SHP77 (cell line): ENCODE measurements at places on chromosomes 7 and 10.

GRCh38 chr10:43801626-43802025 is 152.9 kb upstream of the ZNF32 start:
- no peak for DNase-seq

- no peak for DNase-seq
Measured at GRCh38 chr7:129522088-129522970, 20.0 kb downstream of the SMKR1 start.

- no peak for DNase-seq
Measured at GRCh38 chr7:133650069-133650468, 397.2 kb downstream of the EXOC4 start.

DNA sequence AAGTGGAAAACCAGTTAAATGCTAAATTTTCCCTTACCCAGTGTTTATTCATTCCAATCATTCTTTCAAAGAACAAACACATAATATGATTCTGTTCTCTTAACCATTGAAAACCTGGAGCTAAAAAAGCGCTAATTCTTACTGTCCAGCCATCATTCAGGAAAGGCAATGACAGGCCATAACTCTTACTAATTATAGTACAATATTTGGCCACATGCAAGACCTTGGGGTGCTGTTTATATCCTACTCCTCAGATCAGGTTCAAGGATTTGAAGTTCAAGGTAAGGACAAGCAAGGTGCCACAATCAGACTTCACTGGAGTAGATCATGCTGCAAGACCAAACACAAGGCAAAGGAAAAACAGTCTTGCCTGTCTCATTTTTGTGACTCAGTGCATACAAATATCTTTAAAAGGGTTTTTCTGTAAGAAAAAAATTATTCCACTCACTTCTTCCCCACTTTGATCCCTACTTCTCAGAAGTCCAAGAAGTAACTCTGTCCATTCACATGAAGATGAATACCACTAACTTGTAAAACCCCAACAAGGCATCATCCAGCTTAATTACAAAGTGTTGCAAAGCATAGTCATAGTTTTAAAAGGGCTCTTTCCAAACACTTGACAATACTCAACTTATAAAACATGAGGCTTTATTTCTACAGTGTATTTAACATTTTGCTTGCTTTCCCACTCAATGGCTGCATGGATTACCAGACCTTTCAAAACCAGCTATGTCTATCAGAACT is 153.0 kb downstream of the DOCK4 start:
- DNase-seq = no peak

DNA sequence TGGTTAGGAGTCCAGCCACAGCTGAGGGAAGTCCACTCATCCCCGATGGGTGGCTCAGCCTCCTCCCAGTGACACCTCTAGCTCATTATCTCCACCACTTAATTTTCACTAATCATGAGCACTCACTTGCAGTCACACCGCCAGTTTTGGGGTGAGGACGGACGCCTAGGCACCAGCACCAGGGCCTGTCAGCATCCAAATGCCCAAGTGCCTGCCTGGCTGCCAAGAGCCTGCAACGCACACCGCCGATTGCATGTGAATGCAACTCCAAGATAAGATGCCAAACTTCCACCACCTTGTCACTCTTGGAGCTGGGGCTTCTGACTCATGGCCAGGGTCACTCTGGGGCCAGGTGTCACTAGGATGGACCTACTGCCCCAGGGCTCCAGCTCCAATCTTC is 24.4 kb upstream of the SMARCD3 start:
- DNase-seq = no peak

GRCh38 chr7:10181996-10182395 is 791.7 kb upstream of the PHF14 start:
- DNase-seq = peak; percentile 95

- no peak for DNase-seq
Measured at GRCh38 chr7:70487428-70487827, 644.5 kb upstream of the GALNT17 start.

DNA sequence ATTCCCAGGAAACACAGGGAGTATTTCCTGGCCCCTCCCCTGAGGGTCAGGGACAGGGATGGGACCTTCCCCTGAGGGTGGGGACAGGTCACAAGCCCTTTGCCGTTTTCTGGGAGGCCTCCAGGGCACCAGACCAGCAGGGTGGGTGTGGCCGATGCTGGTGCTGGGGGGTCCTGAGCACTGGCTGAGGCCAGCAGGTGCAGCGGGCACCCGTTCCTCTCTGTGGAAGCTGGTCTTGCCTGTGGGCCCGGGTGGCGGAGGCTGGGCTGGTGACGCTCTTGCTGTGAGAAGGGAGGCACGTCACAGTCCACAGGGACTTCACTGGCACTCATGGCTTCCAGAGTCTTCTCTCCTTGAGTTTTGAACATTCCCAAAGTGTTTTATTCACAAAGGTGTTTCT is 44.2 kb upstream of the CFAP46 start:
- DNase-seq = no peak

GRCh38 chr7:150514748-150515222 is at the start of gene GIMAP7:
Gene GIMAP7 (plus strand): TSS chr7:150514872. CDS start chr7:150519975, 5,103 bp downstream.
- DNase-seq = no peak

- no peak for DNase-seq
Measured at GRCh38 chr7:158255156-158255555, 332.5 kb downstream of the PTPRN2 start.

- no peak for DNase-seq
Measured at GRCh38 chr10:124731551-124731950, 12.6 kb downstream of the FAM53B start.

GRCh38 chr10:48215486-48216203 is 58.9 kb downstream of the FRMPD2 start:
- DNase-seq = peak; percentile 17

DNA sequence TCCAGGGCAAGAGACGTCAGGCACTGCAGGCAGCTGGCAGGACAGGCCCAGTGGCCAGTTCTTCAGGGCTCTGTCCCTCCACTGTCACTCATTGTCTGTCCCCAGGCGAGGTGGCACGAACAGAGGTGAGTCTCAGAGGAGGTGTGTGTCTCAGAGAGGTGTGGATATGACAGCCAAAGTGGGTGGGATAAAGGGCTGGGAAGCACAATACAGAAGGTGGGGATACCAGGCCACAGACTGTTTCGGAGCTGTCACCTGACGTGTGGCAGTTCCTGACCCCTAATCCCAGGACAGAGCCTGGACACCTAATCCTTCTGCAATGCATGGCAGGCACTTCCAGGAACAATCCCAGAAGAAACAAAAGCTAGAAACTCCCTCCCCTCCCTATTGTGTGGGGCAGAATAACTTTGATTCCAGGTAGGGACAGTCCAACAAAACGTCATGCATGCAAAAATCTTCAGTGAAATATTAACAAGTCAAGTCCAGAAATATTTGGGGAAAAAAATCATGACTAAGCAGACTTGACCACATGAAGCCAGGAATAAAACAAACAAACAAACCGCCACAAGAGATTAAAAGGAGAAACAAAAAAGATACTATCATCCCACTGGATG is 11.6 kb downstream of the KLRG2 start:
- DNase-seq = no peak

- no peak for DNase-seq
Measured at GRCh38 chr7:1367501-1368183, 91.6 kb downstream of the MICALL2 start.

DNA sequence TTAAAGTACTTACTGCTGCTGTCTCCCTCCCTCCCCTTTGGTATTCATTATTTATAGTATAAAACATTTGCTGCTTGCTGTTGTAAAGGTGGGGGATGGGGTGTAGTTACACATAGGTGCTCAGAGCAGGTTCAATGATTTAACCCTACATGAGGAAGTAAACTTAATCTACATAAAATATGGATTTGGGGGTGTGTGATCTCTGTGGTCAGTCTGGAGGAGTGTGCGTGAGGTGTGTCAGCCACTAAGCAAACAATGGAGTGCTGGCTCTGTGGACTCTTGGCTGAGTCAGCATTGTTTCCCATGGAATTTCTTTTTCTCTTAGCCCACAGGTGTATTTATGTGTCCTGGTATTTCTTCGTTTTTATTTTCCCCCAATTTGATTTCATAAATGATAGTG is 133.9 kb downstream of the AUTS2 start:
- peak; percentile 11 for DNase-seq

- DNase-seq = no peak
Measured at GRCh38 chr10:124544711-124545110, 83.1 kb downstream of the LHPP start.

DNA sequence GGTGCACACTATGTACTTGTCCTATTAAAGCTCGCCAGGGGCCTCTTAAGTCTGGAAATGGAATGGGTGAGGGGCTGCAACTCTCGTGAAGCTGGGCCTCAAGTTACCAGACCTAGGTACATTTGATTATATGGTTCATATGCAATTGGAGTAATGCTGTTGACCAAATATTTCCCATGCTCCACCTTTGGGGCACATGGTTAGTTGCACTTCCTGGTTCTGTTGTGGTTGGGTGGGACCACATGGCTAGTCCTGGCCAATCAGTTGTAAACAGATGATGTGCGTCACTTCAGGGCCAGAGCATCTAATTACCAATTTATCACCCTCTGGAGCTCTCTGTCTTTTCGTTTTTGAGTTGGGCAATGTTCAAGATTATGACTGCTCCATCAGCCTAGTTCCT is 39.5 kb upstream of the OPN4 start:
- DNase-seq = no peak

- DNase-seq = no peak
Measured at GRCh38 chr7:92409357-92409756, 37.9 kb upstream of the GATAD1 start.

DNA sequence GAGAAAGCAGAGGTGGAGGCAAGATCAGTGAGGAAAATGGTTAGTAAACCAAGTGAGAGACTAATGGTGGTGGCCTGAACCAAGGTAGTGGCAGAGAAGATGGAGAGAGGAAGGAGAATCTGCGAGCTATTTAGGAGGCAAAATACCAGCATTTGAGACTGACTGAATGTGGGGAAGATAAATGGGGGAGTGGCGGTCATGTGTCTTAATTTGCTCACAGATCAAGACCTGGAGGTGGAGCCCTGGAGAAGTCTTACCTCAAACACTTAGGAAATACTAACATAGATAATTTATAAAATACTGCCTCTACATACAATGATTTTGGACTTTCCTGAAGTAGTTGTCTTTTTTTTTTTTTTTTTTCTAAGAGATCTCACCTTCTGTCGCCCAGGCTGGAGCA is 34.7 kb downstream of the ICA1 start:
- no peak for DNase-seq

- no peak for DNase-seq
Measured at GRCh38 chr10:88236121-88236743, 346.9 kb downstream of the RNLS start.

GRCh38 chr10:9869205-9869604 is 1148.5 kb upstream of the CELF2 start:
- no peak for DNase-seq

DNA sequence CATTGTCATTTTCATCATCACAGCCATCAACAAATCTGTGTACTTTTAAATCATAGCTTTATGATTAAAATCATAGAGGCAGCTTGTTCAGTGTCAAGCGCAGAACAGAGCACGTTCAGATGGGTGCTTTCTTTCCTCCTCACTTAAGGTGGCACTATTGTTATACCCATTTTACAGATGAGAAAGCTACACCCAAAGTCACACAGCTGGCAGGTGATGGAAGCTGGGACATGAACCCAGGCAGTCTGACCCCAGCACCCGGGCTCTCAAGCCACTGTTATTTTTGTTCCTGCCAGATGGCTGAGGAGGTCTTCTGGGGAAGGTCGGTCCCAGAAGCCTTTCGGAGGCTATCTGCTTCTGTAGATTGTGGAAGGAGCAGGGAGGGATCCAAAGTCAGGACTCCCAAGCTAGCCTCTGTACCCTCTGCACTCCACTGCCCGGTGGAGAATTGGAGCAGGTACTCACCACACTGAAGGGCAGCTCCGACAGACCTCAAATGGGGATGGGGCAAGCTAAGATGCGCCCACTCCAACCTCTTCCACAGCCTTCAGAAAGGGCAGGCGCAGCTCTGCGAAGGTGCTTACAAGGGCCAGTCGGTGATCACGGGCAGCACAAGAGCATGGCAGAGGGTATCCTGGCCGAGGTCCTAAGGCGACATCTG is 610 bp downstream of the AVPI1 start:
- no peak for DNase-seq

- DNase-seq = no peak
Measured at GRCh38 chr10:72694476-72695369, 2.8 kb downstream of the MCU start.

DNA sequence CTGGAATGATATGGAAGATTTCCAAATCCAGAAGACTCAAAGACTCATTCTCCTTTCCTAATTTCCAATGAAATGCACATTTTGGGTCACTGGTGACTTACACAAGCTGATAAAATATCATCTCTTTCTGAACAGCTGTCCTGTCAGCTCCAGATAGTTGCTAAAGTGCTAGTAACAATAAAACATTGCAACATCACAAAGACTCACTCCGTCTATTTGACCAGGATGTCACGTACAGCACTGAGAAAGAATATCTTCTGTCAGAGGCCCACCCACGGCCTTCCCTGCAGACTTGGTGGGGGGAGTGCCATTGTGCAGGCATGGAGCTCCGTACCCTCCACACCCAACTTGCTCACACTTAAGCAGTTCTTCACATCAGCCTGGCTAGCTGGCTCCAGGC is 78.9 kb upstream of the EGR2 start:
- no peak for DNase-seq

DNA sequence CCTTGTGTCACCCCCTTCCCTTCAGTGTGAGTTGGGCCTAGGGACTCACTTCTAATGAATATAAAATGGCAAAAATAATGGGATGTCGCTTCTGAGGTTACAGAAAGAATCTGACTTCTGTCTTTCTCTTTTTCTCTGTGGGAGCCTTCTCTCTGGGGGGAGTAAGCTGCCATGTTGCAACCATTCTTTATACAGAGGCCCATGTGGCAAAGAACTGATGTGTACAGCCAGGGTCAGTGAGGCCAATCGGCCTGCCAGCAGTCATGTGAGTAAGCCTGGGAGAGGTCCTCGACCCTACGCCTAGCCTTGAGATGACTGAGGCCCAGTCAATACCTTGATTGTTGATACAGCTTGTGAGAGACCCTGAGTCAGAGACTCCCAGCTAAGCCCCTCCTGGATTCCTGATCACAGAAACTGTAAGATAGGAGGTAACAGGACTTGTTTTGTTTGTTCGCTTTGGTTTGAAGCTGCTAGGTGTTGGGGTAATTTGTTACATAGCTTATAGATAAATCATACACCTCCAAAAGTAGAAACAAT is 1.7 kb downstream of the TCAF1 start:
- no peak for DNase-seq

DNA sequence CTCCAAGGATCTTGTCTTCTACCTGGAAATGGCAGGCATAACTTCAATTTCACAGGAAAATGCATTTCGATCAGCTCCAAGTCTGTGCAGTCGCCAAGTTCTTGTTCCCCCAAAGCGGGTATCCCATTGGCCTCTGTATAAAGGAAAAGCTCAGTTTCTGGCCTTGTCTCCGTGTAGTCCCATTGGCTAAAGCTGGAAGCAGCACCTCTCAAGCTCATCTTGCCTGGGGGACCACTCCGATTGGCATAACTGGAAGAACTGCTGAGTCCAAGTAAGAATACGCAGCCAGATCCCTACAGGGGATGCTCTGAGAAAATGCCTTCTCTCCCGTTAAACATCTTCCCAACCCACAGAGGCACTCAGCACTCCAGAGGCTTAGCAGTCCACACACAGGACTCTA is 205.2 kb downstream of the GFRA1 start:
- DNase-seq = no peak

- DNase-seq = no peak
Measured at GRCh38 chr7:106418526-106418925, 133.7 kb upstream of the NAMPT start.

- DNase-seq = peak; percentile 91
Measured at GRCh38 chr7:55438085-55438756, 73.1 kb downstream of the LANCL2 start.

GRCh38 chr7:157399086-157399687 is 62.4 kb downstream of the DNAJB6 start:
- DNase-seq = no peak

- no peak for DNase-seq
Measured at GRCh38 chr7:24725554-24726241, 31.6 kb downstream of the GSDME start.
